ENCODE measurements at places on chromosomes 2 and 18. TPM values are rescaled to one million over a fixed set of nuclear protein-coding genes. Genes with fewer than 3 reads are reported as not detected.

- no peak for ATAC-seq
These were observed 869 bp downstream of the STARD7 start for GRCh38 chr2:96207774-96208142.

The TTN gene
- total RNA-seq: 1.5 TPM

The IRS1 gene
- 13.9 TPM for total RNA-seq

The OR6B3 gene
- total RNA-seq: not detected

DNA sequence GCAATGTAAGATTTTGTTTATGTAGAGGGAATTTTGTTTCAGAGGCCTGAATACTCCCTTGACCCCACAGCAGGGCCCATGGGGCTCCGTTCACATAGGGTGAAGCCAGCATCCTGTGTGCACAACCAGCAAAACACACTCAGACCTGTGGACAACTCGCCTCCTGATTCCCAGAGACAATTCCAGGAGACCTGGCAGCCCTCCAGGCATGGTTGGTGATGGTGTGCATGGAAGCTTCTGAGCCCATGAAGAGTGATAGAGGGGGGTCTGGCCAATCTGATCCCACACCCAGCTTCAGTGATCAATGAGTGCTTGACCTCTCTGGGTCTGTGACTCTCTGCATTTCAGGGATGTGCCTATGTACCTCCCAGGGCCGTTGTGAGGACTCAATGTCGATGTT lies 91.0 kb upstream of the RAB6C start:
- no peak for ATAC-seq

GRCh38 chr2:193141998-193142397 lies 947.3 kb upstream of the TMEFF2 start:
- no peak for ATAC-seq

DNA sequence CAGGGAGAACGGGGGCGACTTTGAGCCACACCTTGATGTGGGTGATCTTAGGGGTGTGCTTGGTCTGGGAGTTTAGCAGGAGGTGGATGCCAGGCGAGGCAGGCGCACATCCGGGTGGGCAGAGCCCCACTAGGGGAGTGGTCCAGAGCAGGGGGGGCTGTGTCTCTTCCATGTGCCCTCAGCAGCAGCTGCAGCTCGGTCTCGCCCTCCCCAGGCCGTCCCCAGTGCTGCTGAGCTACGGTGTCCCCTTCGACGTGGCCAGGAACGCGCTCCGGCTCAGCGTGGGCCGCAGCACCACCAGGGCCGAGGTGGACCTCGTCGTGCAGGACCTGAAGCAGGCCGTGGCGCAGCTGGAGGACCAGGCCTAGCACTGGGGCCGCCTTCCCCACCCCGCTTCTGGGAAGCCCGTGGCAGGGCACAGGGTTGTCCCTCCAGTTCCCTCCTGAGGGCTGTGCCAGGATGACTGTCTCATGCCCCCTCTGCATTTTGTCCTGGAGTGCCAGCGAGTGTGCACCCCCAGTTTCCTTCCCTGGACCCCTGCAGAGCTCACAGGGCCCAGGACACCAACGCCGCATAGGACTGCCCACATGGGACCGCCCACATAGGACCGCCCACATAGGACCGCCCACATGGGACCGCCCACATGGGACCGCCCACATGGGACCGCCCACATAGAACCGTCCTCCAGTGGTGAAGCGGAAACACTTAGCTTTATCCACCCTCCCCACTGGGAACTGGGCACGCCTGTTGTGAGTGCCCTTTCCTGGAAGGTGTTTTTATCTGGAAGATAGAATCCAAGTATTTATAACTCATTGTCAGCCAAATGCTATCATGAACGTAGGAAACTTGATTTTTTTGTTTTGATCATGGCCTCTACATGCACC lies 1.9 kb upstream of the ESPNL start:
- ATAC-seq: peak; percentile 94

DNA sequence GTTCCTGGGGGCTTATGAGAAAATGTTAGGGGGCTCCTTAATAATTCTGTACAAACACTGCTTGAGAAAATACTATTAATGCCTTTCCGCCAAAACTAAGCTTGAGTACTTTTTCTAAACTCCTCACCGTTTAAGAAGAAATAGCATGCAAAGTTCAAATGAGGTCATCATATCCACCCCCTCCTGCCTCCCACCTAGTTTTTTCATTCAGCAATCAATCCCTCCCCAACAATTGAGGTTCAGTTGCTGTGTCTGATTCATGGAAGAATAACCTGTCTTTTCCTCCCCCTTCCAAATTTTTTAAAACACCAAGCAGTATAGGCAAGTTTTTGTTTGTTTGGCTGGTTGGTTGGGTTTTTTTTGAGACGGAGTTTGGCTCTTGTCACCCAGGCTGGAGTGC lies 24.4 kb upstream of the RMP24 start:
- ATAC-seq: no peak

The SCN2A gene
- 0.04 TPM for total RNA-seq

The ORMDL1 gene
- 24.5 TPM for total RNA-seq

The BZW1 gene
- total RNA-seq: 268 TPM

DNA sequence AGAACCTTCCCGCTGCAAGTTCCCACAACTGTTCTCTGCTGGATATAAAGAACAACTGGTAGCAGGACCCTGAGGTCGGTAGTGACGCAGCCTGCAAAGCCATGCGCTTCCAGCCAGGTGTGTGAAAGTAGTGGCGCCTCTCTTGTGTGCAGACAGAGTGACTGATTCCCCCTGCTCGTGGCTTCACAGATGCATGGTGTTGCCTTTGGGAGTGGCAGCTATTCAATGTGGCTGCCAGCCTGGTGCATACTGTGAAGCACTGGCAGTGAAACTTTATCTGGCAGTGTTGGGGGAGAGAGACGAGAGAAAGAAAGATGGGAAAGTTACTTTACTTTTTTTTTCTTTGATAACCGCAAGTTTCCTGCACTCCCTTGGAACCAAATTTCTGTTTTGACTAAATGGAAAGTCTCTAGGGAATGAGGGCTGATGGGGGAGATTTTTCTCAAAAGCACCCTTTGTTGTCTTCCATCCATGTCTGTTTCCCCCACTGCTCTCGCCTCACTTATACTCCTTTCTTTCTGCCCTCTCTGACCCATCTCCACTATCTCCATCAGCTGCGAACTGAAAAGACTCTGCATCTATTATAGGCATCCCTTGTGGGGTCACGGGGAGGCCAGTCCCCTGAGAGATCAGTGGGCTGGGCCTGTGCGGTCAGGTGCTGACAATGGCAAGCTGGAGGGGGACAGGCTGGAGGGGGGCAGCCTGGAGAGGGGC lies 90.0 kb upstream of the TNP1 start:
- ATAC-seq: no peak

DNA sequence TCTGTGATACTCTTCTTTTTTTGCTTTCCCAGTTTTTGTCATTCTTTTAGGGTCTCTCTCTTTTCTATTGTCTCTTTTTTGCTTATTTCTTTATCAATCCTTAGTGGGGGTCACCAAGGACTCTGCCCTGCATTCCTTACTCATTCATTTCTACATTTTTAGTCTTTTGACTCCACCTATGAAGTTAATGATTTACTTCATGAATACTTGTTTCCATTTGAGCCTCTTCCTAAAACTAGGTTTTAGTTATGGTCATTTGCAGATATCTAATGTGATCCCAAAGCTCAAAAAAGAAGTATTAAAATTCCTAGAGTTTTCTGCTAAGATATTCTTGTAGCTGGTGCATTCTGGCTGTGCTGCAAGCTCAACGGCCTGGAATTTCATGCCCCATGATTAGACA lies 149.3 kb upstream of the AQP4 start:
- ATAC-seq: no peak

The ZC3H6 gene
- total RNA-seq: 4.9 TPM

DNA sequence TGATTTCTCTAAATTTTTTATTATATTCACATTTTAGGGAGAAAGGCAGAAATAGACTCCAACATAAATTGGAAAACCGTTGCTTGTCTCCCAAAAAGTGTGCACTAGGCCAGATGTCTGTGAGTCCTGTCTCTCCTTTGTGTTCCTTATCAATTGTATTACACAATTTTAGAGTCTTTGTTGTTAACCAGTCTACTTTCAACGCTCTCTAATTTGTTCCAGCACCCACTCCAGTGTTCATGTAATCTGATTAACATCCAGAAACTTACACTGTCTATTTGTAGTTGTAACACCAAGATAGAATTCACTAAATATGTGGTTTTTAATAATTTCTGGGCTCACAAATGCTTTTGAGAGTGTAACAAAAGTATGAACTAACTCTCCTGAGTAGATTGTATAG lies 195.6 kb downstream of the FSIP2 start:
- no peak for ATAC-seq

DNA sequence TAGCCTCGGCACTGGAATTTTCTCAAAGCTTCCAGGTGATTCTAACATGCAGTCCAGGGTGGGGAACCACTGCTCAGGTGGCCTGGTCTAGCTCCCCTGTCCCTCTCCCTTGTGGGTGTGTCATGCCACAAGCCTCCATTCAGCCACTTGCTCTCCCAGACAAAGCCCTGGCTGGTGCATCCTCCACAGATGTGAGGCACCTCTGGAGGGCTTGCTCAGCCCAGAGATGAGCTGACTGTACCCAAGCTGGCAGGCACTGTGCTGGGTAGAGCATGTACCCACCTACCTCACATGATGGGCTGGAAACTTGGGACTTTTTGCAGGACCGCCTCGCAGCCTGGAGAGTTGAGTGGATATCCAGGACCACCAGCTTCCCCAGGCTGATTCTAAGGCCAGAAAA lies 88.1 kb downstream of the ZBTB7C start:
- no peak for ATAC-seq

The PKDCC gene
- total RNA-seq: 1.8 TPM

The IDH1 gene
- 179 TPM for total RNA-seq

DNA sequence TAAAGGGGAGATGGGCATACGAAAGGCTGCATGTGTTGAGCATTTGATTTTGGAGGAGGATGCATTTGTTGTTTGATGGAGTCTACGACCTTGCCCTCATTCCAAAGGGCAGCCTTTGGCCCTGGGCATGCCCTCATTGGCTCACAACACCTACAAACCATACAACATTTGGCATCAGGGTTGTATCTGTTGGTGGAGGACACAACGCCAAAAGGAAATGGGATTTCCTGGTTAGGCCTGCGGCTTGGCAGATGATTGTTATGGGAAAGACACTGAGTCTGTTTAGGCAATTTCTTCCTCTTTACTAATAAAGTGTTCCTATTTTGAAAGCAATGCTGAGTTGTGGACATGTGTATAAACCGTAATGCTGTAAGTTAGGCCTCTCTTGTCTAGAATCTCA lies 246.9 kb downstream of the LDLRAD4 start:
- no peak for ATAC-seq

The AQP12B gene
- not detected for total RNA-seq

DNA sequence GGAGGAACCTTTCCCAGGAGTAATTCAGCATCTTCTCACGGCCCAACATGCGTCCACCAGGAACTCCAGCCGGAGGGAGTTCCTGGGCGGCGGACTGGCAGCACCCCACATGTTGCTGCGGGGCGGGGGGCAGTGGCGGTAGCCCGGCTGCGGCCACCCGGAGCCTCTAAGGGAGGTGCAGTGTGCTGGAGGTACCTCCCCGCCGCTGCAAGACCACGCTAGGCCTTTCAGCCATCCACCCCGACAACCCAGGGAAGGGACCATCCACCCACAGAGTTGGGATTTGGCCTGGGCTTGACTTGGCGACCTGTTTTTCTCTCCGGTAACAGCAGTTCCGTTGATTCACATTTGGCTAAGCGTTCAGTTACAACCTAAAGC lies 625 bp downstream of the LYPD6 start:
- no peak for ATAC-seq

GRCh38 chr18:28723506-28723905 lies 546.6 kb upstream of the CDH2 start:
- ATAC-seq: no peak

DNA sequence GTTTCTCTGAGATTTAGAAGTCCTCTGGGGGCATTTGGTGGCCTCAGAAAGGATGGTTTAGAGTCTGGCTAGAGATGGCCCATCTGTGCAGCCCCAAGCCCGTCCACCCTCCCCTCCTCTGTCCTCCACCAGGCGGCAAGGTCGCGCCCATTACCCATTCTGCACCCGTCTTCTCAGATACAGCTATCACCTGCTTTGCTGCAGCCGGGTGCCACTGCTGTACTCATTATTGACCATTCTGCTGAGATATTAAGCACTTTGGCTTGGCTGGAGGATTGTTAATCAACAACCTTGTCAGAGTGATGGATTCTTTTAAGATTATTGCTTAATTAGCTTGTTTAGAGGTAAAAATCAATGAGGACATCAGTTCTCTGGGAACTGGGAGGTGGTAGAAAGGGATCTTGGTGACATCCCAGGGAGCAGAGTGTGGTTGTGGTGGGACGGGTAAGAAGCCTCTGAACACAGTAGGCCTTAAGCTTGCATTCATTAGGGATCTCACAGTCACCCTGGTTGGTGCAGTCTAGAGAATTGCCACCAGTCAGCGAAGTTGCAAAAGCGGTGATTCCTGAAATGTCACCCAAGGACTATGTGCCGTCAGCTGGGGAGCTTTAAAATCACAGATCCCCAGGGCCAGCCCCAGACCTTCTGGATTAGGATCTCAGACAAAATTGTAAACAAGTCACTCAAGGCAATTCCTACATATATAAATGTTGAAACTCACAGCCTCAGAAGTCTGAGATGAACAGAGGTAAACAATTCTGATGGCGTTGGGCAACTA lies 90.9 kb downstream of the CAPN13 start:
- ATAC-seq: no peak

DNA sequence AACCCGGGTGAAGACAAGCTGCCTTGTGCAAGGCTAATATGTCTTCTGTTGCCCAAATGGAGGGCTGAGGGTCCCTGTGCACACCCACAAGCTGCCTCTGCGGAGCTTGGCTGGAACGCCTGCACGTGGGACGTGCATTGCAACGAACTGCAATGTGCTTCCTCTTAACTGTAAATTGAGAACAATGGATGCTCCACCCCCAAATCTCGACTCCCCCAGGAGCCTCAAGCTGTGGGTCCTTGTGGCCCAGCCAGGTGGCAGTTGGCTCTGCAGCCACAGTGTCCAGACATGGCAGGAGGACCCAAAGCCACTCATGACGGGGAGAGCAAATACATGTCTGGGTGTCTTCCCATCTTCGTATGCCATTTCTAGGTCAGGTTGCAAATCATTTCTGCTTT lies 90.1 kb downstream of the TWIST2 start:
- ATAC-seq: no peak

- ATAC-seq: peak; percentile 75
These were observed 42.1 kb upstream of the GALR1 start for GRCh38 chr18:77207540-77207939.

The ACMSD gene
- not detected for total RNA-seq

- ATAC-seq: no peak
These were observed 1.9 kb downstream of the GLB1L start for GRCh38 chr2:219243291-219243761.

Measured in esophagus mucosa (tissue), 1 donor.